ENCODE measurements at places on chromosomes 7 and 10.
A peak's percentile ranks its signal among the peaks of the same experiment; 100 is the strongest.

DNA sequence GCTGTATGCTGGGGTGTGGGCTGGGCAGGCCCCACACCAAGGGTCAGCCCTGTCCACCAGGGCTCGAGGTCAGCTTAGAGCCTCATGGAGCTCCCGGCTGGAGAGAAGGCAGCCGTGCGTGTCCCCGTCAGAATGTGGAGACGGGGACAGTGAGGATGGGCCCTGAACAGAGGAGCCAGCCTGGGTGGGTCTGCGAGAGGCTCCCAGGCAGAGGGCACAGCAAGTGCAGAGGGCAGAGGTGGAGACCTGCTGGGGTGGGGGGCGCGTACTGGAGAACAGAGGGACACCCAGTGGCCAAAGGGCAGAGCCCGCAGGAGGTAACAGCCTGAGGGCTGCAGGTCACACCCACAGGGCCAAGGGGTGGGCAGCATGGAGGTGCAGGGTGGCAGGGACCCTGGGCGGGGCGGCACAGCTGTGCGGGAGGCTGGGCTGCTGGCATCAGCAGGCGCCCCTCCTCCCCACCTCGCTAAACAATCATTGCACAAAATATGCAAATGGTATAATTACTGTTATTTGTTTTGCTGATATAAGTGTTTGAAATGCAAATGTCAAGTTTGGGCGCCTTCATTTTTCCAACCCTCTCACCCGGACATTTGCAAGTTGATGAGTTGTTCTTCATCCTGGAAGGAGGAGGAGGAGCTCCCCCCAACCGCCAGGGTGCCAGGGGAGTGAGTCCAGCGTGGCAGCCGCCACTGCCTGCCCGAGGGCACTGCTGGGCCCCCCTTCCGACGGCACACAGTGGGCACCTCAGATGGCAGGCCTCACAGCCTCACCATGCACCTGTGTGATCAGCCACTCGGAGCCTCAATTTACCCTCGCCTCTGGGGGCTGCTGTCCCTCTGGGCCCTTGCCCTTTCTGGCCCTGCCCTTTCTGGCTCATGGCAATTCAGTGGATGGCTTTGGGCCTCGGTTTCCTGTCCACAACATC, 35.0 kb downstream of the ELFN1 start:
- DNase-seq: no peak

- no peak for DNase-seq
Observed at GRCh38 chr7:115548756-115549155, 481.8 kb downstream of the TFEC start.

DNA sequence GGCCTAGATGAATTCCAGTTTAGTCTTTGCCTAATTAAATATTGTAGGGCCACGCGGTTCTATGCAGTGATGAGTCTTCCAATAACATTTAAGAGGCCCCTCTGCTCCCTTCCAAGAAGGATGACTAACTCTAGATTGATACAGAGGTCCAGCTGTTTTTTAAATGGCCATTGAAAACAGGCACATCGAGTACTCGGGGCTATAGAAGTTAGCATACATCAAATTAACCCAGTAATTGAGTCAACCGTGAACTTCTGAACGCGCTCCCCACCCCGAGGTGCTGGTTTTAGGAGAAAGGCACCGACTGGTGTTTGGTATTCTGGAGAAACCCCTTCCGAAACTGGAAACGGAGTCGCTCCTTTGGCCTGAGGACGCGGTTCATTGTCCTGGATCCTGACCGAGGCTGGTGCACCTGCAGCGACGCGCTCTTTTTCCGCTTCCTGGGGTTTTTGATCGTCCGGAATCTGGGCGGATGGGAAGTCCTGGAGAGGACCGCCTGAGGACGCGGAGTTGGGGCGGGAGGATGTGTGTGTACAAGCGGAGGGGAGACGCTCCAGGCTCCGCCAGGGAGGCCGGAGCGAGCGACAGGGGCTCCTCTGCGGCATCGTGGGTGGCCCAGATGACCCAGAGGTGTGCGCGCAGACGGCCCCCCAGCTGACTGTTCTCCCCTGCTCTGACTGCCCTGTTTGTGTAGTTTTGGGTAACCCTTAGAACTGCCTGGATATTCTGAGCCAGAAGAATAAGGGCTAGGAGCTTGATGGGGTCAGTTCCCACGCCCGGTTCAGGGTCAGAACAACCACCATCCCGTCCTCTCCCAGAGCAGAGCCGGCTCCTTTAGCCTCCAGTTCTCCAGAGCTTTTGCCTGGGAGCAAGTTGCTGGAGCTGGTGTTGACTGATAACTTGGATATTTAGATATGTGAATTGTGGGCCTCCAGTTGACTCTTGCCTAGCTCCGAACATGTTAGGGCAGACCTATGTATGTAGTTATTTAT, 711 bp downstream of the FAM221A start:
- DNase-seq: peak; percentile 82

GRCh38 chr10:22103701-22104470, 100.4 kb upstream of the DNAJC1 start:
- DNase-seq: no peak
